ENCODE measurements at places on chromosomes 4 and X.

DNA sequence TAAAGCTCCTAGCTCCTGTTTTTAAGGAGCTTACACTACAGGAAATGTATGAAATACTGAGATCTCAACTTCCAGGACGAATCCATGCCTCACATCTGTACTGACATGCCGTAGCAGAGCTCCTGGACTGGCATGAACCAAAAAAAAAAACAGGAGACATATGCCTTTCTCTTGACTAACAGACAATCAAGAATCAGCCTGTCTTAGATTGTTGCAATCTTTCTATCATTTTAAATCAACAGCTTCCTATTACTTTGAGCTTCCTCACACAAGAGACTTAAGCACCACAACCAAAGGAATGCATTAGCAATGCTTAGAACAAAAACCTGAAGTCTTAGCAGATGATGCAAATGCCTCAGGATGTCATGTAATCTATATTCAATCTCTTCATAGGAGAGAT is 34.7 kb upstream of the AREG start:
- DNase-seq, result no peak

DNA sequence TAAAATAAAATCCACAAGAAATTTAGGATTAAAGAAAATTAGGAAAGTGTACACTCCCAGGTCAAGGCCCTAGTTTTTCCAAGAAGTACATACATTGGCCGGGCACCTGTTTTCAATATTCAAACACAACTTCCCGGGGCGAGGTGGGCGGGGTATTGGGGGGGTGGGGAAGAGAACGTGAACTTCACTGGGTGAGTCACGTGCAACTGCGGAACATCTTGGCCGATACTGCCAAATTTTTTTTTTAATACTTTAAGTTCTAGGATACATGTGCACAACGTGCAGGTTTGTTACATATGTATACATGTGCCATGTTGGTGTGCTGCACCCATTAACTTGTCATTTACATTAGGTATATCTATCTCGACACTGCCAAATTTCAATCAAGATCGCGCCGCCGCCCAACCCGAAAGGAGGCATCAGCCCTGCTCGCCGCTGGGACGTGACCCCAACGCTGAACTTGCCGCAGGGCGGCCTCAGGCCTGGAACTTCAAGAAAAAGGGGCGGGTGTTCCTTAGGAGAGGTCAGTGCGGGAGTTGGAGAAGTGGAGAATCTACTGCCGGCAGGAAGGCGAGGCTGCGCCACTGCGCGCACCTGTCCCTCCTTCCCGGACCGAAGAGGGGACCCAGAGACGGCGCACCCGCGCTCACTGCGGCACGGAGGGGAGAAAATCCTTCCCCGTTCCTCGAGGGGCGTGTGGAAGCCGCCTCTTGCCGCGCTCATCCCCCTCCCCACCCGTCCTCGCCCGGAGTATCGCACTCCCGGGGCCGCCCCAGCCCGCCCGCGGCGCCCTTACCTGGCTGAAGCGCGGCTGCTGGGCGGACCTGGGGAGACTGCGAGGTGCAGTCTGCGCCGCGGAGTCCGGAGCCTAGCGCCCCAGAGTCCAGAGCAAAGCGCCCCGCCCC is at the start of gene TEC:
TEC (minus strand) TSS at position 883 of the 905 bp plus-strand sequence. CDS start 41,224 bp downstream, outside the sequence.
- DNase-seq, result no peak

GRCh38 chrX:133741303-133741702 is 244.1 kb downstream of the GPC3 start:
- no peak for DNase-seq

GRCh38 chr4:90209922-90210321 is 82.7 kb downstream of the CCSER1 start:
- DNase-seq, result no peak

GRCh38 chr4:152927737-152928136 is 8.4 kb upstream of the FHDC1 start:
- DNase-seq, result no peak

GRCh38 chr4:139515531-139515958 is 40.5 kb downstream of the SETD7 start:
- DNase-seq, result no peak

DNA sequence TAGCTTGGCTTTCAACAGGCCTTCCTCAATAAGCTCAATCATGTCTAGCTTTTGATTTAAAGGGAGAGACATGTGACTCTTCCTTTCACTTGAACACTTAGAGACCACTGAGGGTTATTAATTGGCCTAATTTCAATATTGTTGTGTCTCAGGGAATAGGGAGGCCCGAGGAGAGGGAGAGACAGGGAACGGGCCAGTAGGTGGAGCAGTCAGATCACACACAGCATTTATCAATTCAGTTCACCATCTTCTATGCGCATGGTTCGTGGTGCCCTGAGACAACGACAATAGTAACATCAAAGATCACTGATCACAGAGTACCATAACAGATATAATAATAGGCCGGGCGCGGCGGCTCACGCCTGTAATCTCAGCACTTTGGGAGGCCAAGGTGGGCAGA is 17.8 kb downstream of the ZNF81 start:
- peak; percentile 5 for DNase-seq

GRCh38 chr4:4320951-4321714 is 31.1 kb downstream of the ZBTB49 start:
- DNase-seq, result no peak

DNA sequence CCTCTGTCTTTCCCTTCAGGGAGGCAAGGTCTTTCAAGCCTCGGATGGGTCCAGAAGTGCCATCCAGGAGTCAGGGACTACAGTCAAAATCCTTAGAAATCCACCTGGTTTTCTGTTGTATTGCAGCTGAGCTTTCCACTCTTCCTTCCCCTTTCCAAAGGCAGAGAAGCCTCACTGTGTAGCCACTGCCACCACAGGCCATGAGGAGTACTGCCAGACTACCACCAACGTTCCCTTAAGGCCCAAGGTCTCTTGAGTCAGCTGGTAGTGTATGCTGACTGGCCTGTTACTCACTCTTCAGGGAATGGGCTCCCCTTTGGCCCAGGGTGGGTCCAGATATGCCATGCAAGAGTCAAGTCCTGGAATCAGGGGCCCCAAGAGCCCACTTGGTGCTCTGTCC is 1454.1 kb downstream of the PCDH19 start:
- no peak for DNase-seq

All from astrocyte of the cerebellum (primary cell).